ENCODE measurements at places on chromosomes 1 and 21. TPM values are rescaled to one million over a fixed set of nuclear protein-coding genes. Genes with fewer than 3 reads are reported as not detected.

UBL4B gene
- not detected for total RNA-seq

- H3K4me1 ChIP-seq: peaks cover 10% of the 10 kb centered on the region
- H3K4me3 ChIP-seq: no peak overlapping the region
- H3K27me3 ChIP-seq: no peaks in the 10 kb centered on the region
- H3K36me3 ChIP-seq: no peaks in the 10 kb centered on the region
- H3K27ac ChIP-seq: no peak overlapping the region
These were observed 5.1 kb upstream of the PLEKHO1 start for GRCh38 chr1:150144606-150145005.

GRCh38 chr1:43492826-43493225 lies 37.9 kb upstream of the PTPRF start:
- no peaks in the 10 kb centered on the region for H3K36me3 ChIP-seq
- DNase-seq: no peak
- H3K4me3 ChIP-seq: no peak overlapping the region
- no peak overlapping the region for H3K27ac ChIP-seq

- no peak overlapping the region for H3K4me3 ChIP-seq
- H3K4me1 ChIP-seq: no peaks in the 10 kb centered on the region
- no peaks in the 10 kb centered on the region for H3K36me3 ChIP-seq
- no peak for DNase-seq
These were observed 27.6 kb upstream of the CLDN14 start for GRCh38 chr21:36507397-36508018.

GRCh38 chr1:52632732-52633290 lies at the start of gene SHISAL2A:
SHISAL2A (plus strand) TSS chr1:52633168; CDS start chr1:52633494, 326 bp downstream.
- H3K36me3 ChIP-seq: no peaks in the 10 kb centered on the region
- H3K27ac ChIP-seq: no peak within 1 kb of the TSS
- peaks cover 37% of the 10 kb centered on the region for H3K27me3 ChIP-seq
- DNase-seq: peak; percentile 20
- H3K4me3 ChIP-seq: no peak within 1 kb of the TSS

- H3K27ac ChIP-seq: no peak overlapping the region
- no peaks in the 10 kb centered on the region for H3K4me1 ChIP-seq
- H3K27me3 ChIP-seq: no peaks in the 10 kb centered on the region
- no peak for DNase-seq
These were observed 38.1 kb downstream of the AZIN2 start for GRCh38 chr1:33119050-33119449.

- H3K4me3 ChIP-seq: no peak overlapping the region
- no peaks in the 10 kb centered on the region for H3K27me3 ChIP-seq
- no peaks in the 10 kb centered on the region for H3K4me1 ChIP-seq
- no peak overlapping the region for H3K27ac ChIP-seq
- DNase-seq: peak; percentile 0
- H3K36me3 ChIP-seq: no peaks in the 10 kb centered on the region
These were observed 13.1 kb downstream of the KRTAP13-1 start for GRCh38 chr21:30408782-30409494.

DNA sequence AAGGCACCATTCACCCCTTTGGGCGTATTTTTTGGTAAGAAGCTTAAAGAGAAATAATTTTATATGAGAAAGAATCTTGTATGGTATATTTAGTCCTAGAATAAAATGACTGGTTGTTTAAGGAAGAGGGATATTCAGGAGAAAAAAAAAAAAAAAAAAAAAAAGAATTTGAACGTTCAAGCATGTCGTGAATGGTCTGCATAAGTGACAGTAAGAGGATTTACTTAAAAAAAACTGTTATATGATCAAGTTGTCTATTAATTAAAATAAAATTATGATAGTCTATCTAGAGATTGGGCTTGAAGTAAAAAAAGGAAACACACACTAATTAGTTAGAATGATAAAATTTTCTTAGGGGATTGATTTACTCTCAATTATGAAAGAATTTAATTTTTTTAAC lies 11.7 kb upstream of the OR14I1 start:
- DNase-seq: peak; percentile 2
- no peaks in the 10 kb centered on the region for H3K27me3 ChIP-seq
- H3K36me3 ChIP-seq: no peaks in the 10 kb centered on the region
- no peaks in the 10 kb centered on the region for H3K4me1 ChIP-seq
- no peak overlapping the region for H3K27ac ChIP-seq
- H3K4me3 ChIP-seq: no peak overlapping the region

DNA sequence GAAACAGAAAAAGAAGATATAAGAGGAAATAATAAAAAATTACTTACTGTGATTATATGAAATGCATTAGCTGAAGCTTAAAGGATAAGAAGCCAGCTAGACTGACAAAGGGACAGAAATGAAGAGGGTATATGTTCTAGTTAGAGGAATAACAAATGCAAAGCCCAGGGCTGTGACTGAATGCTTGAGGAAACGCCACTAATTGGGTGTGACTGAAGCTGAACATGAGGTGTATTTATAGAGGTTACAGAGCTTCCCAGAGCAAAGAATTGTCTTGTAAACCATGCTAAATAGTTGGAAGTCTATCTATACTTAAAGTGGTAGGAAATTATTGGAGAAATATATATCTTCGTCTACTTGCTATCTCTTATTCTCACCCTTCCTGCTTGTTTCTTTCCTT lies 77.7 kb upstream of the PLPPR5 start:
- H3K27ac ChIP-seq: no peak overlapping the region
- H3K4me1 ChIP-seq: no peaks in the 10 kb centered on the region
- no peak for DNase-seq
- no peaks in the 10 kb centered on the region for H3K27me3 ChIP-seq
- H3K4me3 ChIP-seq: no peak overlapping the region

LCE1D gene
- not detected for total RNA-seq

DNA sequence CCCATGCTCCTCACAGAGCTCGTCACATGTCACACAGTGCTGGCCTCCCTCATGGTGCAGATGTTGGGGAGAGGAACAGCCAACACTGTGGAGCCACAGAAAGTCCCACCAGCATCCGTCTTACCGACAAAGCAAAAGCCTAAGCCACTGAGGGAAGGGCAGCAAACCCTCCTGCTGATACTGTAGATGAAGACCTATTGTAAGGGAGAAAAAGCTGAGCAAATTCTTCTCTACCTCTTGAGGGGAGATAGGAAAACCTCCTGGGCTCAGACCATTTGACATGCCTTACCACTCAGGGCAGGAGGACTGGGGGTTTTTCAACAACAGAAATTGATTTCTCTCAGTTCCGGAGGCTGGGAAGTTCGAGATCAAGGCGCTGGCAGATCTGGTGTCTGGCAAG lies 95.9 kb downstream of the WDR64 start:
- DNase-seq: no peak
- H3K36me3 ChIP-seq: no peaks in the 10 kb centered on the region
- no peaks in the 10 kb centered on the region for H3K27me3 ChIP-seq

RAB3B gene
- total RNA-seq: 49.2 TPM

POMGNT1 gene
- total RNA-seq: 57.8 TPM

HPDL gene
- 0.70 TPM for total RNA-seq

GJA5 gene
- total RNA-seq: 0.36 TPM

TGFB2 gene
- total RNA-seq: 330 TPM

GRCh38 chr1:203593723-203594122 lies 32.9 kb upstream of the ATP2B4 start:
- no peak overlapping the region for H3K27ac ChIP-seq
- H3K36me3 ChIP-seq: no peaks in the 10 kb centered on the region
- H3K4me3 ChIP-seq: no peak overlapping the region
- no peaks in the 10 kb centered on the region for H3K27me3 ChIP-seq

- DNase-seq: peak; percentile 22
- H3K27me3 ChIP-seq: no peaks in the 10 kb centered on the region
- H3K4me1 ChIP-seq: peaks cover 28% of the 10 kb centered on the region
These were observed 642 bp downstream of the TRIM62 start for GRCh38 chr1:33180911-33181890.

GRCh38 chr1:161985301-161985822 lies 38.3 kb downstream of the OLFML2B start:
- DNase-seq: no peak
- no peaks in the 10 kb centered on the region for H3K27me3 ChIP-seq
- H3K4me3 ChIP-seq: no peak overlapping the region
- no peak overlapping the region for H3K27ac ChIP-seq
- H3K4me1 ChIP-seq: no peaks in the 10 kb centered on the region
- no peaks in the 10 kb centered on the region for H3K36me3 ChIP-seq

DNA sequence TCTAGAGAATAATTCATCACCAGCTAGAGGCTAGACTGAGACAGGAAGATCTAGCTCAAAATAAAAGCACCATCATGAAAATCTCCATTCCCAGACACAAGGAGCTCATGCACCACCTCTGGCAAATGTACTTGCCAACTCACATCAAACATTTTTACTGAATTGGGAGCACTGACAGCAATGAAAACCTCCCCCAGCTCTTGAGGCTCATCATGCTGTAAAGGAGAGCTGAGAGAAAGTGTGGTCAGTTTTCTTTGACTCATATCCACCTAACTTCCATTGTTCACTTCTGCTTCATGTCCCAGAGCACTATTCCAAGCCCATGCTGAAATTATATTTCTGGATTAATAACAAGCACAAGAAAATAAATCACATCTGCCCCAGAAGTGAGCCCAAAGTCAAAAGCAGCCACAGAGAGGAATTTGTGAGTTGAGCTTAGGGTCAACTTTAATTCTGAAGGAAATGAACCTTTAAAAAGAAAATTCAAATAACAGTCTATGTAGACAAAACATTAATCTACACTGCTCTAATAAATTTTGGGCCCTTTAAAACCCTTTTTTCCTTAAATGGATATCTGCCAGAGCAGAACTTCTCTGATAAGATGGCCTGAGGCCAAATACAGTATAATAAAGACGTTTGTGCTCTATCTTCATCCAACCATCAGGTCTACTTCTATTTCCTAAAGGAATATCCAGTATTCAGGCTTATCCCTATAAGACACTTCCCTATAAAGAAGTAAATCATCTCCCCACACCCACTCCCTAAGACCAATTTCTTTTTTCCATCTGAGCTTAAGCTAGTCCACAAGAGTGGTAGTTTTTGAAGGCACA lies 85.9 kb upstream of the ADAM30 start:
- no peaks in the 10 kb centered on the region for H3K27me3 ChIP-seq
- H3K4me1 ChIP-seq: peaks cover 27% of the 10 kb centered on the region
- H3K27ac ChIP-seq: no peak overlapping the region
- no peak overlapping the region for H3K4me3 ChIP-seq
- peaks cover 10% of the 10 kb centered on the region for H3K36me3 ChIP-seq

TMEM234 gene
- 17.3 TPM for total RNA-seq

RPF1 gene
- total RNA-seq: 30.1 TPM

DNA sequence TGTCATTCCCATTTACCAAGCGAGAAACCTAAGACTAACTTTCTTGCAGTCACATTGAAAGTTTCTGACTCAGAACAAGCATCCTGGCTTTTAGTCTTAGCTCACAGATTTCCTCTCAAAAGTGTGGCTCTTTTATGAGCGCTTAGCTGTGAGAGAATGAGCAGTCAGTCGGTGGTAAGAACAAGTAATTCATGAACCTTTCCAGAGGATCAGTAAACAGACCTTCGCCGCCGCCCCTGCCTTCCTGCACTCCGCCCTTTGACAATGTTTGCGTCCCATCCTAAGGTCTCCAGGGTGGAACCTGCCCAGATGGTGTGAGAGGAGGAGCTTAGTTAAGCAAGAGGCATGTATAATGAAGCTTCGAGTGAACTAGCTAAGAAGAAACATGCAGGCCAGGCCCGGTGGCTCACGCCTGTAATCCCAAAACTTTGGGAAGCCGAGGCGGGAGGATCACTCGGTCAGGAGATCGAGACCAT lies 142.4 kb downstream of the GLUL start:
- DNase-seq: no peak
- no peaks in the 10 kb centered on the region for H3K36me3 ChIP-seq
- no peaks in the 10 kb centered on the region for H3K4me1 ChIP-seq
- H3K4me3 ChIP-seq: no peak overlapping the region

RAB42 gene
- 2.1 TPM for total RNA-seq

- H3K36me3 ChIP-seq: peaks cover 7% of the 10 kb centered on the region
- DNase-seq: no peak
- peaks cover 28% of the 10 kb centered on the region for H3K4me1 ChIP-seq
- H3K27ac ChIP-seq: no peak overlapping the region
These were observed 5.4 kb downstream of the MEX3A start for GRCh38 chr1:156076609-156077429.

DNA sequence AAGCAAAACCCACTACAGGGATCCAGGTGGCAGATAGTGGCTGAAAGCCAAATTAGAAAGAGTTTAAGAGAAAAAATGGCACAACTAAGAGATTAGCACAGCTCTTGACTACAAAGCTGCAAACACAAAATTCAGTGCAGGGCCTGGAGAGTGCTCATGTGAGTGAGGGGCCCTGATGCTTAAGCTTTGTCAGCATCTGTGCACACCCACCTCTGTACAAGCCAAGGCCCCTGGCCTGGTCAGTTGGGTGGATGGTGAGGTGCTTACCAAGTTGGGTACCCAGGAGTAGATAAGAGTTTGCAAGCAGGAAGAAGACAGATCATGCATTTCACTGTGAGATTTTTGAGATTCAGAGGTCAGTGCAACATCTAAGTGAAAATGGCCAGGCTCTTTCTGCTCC lies 62.7 kb upstream of the ATP1B1 start:
- H3K27me3 ChIP-seq: no peaks in the 10 kb centered on the region
- no peaks in the 10 kb centered on the region for H3K36me3 ChIP-seq
- no peak overlapping the region for H3K27ac ChIP-seq
- H3K4me3 ChIP-seq: no peak overlapping the region
- H3K4me1 ChIP-seq: no peaks in the 10 kb centered on the region

DNA sequence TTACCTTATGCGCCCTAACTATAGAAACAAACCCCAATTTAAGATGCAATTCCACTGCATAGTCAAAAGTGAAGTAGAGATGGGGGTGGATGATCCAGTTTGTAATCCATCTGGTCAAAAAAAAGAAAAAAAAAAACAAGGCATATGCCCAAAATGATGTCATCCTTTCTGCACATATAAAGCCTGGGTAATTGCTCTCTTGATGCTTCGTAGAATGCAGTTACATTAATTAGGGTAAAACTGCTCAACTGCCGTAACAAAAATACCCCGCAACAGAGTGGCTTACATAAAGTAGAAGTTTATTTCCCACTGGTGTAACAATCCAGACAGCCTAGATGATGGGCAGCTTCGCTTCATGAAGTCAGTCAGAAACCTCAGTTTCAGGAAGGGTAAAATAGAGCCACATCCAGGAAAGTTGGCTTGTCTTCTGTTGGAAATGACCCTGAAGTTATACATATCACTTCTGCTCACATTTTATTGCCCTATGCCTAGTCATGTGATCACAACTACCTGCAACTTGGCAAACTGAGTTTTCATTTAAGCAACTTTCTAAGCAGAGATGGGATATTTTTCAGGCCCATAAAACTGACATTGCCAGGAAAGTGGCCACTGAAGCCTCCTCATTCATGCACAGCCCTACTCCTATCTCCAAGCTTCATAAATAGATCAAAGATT lies 221.7 kb downstream of the C1orf94 start:
- no peak overlapping the region for H3K4me3 ChIP-seq
- H3K27me3 ChIP-seq: no peaks in the 10 kb centered on the region
- no peaks in the 10 kb centered on the region for H3K4me1 ChIP-seq
- no peak for DNase-seq

DNA sequence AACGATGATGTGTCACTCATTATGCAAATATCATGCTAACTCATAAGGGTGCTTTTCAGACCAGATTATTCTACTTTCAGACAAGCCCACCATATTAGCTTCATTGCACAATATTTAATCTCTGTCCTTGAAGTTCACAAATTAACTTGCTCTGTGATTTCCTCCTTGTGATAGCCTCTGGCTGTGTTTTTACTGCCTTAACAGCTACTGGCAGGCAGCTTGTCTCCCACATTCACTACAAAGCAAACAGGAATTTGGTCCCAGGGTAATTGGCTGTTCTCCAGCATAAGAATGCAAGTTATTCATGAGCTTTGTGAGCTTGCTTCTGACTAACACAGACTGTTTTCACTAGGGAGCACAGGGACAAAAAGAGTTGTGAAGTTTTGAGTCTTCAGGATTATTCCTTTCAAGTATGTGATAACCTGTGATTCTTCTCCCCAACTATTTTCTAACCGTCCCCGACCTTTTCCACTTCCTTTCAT lies 87.9 kb upstream of the HMCN1 start:
- peaks cover 28% of the 10 kb centered on the region for H3K4me1 ChIP-seq
- peak overlapping the region; percentile 18 for H3K4me3 ChIP-seq
- H3K27me3 ChIP-seq: no peaks in the 10 kb centered on the region
- DNase-seq: peak; percentile 99
- H3K36me3 ChIP-seq: no peaks in the 10 kb centered on the region

All from astrocyte (in vitro differentiated cells and primary cell).